ENCODE measurements at places on chromosomes 6 and 20.

- no peak for DNase-seq
These were observed 320.2 kb upstream of the JARID2 start for GRCh38 chr6:14925699-14926026.

GRCh38 chr6:65135567-65135966 is 571.5 kb downstream of the EYS start:
- no peak for DNase-seq

DNA sequence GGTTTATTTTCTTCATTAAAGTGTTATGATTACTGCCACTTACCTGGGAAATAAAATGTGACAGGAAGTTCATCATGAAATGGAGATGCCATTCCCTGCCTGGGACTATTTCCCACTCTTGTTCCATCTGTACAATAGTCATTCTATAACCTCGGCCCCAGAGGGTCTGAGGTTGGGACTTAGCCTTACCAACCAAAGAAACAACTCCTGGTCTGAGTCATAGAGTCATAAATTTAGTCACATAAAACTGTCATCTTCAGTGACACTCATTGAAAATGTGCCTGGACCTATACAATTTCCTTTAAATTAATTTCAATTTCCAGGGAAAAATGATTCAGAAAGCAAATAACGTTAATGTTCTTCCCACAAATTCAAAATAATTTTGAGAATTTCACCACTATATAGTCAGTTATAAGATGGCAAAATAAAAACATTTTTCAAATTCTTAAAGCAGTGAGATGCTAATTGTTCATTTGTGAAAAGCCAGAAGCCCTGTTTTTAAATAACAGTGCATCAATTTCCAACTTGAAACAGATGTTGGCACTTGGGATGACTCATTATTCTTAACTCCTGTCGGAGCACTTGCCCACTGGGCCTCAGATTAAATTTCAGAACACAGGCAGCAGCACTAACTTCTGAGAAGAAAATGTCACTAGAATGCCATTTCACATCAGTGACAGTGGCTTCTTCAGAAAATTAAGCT is 201.2 kb upstream of the SMLR1 start:
- peak; percentile 72 for DNase-seq

DNA sequence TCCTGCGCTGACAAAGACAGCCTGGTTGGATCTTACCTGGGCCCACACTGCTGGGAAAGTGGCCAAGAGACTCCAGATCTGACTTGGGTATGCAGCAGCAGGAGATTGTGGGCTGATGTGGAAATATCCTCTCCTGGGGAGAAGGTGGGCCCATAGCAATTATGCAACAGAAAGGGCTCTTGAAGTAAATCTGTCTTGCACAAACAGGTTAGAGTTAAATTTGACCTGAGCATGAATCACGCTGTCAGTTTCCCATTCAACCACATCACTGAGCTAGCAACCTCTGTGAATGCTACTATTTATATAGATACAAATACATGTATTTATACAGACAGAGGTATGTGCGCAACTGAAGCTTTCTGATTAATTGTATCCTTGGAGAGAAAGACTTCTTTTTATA is 28.3 kb upstream of the PDYN start:
- no peak for DNase-seq

- DNase-seq, result no peak
These were observed 9.9 kb downstream of the PSMA7 start for GRCh38 chr20:62133051-62133845.

DNA sequence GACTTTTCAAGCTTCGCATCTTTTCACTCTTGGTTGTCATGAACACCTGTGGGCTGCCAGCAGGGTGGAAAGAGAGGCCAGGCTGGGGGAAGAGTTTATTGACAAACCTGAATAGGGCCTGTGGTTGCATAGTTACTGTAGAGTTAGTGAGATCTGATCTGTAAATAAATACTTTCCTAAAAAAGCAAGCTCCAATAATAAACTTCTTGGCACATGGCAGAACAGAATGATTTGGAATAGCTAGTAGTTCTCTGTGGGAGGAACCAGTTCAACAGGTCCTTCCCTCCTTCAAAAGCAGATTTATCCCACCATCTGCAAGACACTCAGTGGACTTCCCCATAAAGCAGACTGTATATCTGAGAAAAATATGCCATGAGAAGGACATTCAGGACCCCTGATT is 445.0 kb downstream of the HACE1 start:
- no peak for DNase-seq

DNA sequence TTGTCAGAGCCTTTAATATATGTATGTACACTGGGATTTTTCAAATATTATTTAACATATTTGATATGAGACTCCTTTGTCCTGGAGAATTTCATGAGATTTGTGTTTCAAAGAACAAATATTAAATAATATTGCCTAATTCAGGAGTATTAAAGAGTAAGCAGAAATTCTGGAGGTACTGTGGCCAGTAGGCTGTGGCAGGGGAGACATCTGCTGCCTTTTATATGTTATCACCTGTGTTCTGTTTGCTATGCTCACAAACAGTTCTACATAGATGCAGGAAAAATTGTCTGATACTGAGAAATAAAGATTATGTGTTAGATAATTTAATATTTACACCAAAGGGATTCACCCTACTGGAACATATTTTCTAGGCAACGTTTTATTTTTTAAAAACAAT is 395.4 kb upstream of the SLC35B3 start:
- no peak for DNase-seq

GRCh38 chr20:13756551-13756950 is 28.2 kb downstream of the ESF1 start:
- DNase-seq, result no peak

- no peak for DNase-seq
These were observed 33.8 kb upstream of the IGF2R start for GRCh38 chr6:159935065-159935464.

DNA sequence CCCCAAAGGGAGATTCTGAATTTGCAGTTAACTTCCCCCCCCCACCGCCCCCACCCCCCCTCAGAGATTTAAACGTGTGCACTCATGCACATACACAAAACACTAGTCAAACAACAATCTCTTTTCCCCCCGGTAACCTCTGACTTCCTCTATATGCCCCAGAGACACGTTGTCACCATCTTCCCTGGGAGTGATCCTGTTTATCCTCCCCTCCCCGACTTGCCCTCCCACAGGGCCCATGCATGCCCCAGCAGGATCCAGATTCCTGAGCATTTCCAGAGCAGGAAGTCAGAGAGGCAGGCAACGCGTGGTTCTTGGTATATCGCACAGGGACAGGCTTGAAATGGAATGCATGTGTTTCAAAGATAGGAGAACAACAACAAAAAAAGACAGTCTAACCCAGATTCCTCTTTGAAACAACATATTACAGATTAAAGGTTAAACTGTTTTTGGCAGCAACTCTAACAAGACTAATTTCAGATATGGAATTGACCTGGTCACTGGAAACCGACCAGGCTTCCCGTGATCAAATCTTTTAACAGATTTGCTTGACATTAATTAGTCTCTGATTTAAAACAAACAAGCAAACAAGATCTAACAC is 1.3 kb downstream of the BLCAP start:
- DNase-seq, result peak; percentile 58
